ENCODE measurements at places on chromosomes 13 and 19. TPM values are rescaled to one million over a fixed set of nuclear protein-coding genes. Genes with fewer than 3 reads are reported as not detected.

KLK15 gene
- total RNA-seq, result not detected

APC2 gene
- total RNA-seq, result 0.63 TPM

APLP1 gene
- 11.0 TPM for total RNA-seq

TEX29 gene
- 0.17 TPM for total RNA-seq

EPS8L1 gene
- total RNA-seq, result 0.47 TPM

RDH13 gene
- total RNA-seq, result 4.3 TPM

IGFL2 gene
- not detected for total RNA-seq
